ENCODE measurements at places on chromosomes 13 and 19. TPM values are rescaled to one million over a fixed set of nuclear protein-coding genes. Genes with fewer than 3 reads are reported as not detected.

GRCh38 chr13:77980592-77980991 lies 62.0 kb upstream of the EDNRB start:
- no peak for DNase-seq

- no peak for DNase-seq
Measured at GRCh38 chr13:94660695-94661326, 51.5 kb downstream of the SOX21 start.

ZFP28 gene
- 7.2 TPM for total RNA-seq

DNA sequence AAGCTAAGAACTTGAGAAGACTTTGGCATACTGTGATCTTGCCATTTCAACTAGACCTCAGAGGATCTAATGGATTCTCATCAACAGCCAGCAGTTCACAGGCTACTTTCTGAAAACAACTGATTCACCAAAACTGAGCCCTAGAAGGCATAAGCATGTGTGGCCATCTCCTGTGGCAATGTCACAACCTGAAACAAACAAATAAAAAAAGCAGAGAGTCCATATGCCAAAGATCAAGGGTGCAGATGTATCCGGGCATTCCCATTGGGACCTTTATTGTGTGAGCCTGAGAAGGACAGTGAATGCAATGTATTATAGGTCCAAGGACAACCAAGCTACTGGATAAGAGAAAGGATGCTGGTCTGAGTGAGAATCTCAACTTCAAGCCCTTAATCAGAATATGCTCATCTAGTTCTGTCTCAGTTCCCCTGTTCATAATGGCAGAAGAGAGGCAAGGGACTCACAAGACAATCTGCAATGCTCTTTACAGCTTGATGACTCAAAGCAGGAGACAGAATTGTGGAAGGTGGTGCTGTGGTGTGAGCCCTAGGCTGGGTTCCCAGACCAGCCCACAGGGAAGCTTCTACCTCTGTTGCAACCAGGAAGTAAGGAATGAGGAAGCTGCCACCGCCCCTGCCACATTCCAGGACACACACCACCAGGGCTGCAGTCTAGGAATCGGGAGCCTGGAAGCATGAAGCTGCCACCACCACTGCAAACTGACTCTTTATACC lies 133.7 kb downstream of the RAP2A start:
- DNase-seq, result no peak

DNA sequence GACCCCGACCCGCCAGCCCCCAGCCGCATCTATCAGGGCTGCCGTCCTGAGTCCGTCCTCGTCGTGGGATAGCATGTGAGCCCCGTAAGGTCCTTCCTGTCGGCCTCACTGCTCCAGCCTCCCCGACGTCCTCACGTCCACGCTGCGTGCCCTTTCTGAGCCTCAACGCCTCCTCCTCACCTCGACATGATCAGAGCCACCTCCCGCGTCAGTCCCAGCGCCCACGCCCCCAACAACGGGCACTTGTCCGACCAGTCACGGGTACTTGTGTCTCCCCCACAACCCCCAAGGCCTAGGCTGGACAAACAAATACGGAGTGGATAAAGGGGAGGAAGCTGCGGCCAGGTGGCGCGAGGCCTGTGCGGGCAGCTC lies 665 bp downstream of the ZNF497 start:
- no peak for DNase-seq

GRCh38 chr13:36685927-36686326 lies 12.1 kb downstream of the SERTM1 start:
- DNase-seq, result no peak

DNA sequence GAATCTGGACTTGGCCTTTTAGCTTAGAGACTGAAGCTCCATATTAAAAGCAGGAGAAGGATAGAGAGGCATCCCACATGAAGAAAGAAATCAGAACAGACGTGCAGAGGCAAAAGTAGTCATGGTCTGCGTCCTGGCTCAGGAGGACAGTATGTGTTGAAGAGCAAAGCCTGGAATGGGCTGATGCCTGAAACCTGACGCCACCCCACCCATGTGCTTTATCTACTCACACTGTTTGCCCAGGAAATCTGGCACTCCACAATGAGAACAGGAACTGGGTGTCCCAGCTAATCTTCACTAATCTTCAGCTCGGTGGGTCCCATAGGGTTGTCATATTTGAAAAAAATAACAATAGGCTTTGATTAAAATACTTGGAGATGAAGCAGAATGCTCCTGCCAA lies 549.0 kb upstream of the GPC6 start:
- DNase-seq, result no peak

- DNase-seq, result no peak
Measured at GRCh38 chr13:113166266-113166665, 7.8 kb downstream of the PROZ start.

PLVAP gene
- not detected for total RNA-seq

HSPB6 gene
- 0.60 TPM for total RNA-seq

GRCh38 chr19:5931251-5931650 lies 17.2 kb downstream of the CAPS start:
- no peak for DNase-seq

DNA sequence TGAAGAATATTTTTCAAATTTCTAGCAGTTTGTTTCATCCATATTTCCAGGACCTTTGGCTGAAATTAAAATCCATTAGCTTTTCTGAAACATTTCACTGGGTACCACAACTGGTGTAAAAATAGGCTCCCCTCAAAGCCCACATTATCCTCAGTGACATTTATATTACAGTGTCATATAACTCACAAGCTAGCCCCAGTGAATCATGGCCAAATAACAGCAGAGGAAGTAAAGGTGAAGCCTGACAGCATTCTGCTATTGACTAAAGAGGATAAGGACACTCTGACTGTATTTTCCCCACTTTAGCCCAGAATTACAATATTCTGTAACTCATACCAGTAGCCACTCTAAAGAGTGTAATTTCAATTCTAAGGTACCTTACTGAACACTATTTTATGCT lies 21.9 kb downstream of the KCTD12 start:
- no peak for DNase-seq

GRCh38 chr19:334296-335071 lies 10.1 kb downstream of the MIER2 start:
- DNase-seq, result no peak

DNA sequence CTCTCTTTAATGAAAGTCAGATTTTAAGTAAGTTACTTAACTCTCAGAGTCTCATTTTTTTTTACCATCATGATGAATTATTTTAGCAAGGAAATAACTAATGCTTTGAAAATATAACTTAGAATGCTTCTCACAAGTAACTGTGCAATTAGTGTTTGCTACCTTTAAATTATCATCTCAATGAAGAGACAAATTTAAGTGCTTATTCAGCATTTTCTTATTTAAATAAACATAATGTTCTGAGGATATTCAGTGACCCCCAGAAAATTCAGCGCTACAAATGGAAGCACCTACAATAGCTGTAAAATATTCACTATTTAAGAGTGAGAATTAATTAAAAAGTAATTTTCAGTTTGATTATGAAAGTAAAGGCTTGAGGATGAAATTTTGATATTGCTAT lies 527.2 kb downstream of the SLITRK1 start:
- no peak for DNase-seq

DNA sequence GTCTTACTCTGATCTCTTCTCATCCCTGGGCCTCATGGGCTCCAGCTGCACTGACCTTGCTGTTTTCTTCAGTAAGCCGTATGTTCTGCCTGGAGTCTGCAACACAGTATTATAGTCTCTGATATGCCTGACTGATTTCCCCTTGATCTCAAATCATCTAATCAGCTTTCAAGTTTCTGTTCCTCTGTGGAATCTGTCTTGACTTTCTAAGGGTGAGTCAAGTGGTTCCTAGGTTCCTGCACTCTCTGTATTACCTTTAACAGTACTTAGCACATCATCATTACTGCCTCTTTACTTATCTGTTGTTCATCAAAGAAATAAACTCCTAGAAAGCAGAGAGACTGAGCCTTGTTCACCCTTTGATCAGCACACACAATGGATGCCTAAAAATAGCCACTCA lies 350.7 kb downstream of the LMO7 start:
- no peak for DNase-seq

DNA sequence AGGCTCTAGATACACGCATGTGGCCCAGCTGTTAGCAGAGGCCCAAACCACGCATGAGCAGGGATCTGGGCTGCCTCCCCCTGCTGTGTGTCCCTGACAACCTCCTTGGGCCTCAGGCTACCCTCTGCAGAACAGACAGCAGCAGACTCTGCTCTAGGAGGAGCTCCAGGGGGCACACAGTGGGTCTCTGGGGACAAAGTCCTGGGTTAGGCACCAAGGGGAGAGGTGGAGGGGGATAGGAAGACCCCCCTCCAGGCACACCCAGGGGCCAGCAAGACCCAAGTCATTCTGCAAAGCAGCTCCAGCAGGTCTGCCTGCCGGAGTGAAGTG lies 8.0 kb downstream of the TINCR start:
- no peak for DNase-seq

PHF11 gene
- 18.9 TPM for total RNA-seq

TLE5 gene
- 418 TPM for total RNA-seq

DNA sequence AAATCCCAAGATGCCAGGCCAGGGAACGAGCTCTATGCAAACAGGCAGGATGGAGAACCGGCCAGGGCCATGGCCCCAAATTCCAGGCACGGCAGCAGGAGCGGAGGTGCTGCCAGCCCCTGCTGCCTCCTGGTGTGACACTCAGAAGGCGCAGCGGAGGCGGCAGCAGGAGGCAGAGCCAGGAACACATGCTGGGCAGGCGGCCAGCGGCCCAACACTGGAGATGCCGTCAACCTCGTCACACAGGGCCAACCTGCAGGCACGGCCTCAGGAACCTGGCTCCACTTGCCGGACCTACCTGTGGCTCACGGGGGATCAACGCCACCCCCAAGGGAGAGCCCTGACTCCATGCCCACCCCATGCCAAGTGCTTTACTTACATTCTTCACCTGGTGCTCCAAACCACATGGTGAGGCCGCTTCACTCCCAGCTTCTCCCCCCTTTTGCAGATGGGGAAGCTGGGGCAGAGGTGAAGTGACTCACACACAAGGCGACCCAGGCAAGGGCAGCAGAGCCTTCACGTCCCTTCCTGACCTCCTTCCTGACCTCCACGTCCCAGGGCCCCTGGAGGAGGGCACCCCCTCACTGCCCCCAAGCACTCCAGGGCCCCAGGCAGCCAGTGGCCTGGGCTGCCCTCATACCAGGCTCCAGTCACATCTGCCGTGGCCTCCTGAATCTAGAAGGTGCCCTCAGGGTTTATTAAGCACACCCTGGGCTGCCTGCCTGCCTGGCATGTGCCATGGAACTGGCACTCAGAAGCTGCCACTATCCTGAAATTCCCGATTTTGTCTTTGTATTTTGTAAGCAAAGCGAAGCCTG lies 43.5 kb downstream of the GGACT start:
- peak; percentile 59 for DNase-seq

TMC4 gene
- total RNA-seq, result 42.1 TPM

- DNase-seq, result no peak
Measured at GRCh38 chr19:55688422-55689218, 13.6 kb downstream of the EPN1 start.

- DNase-seq, result no peak
Measured at GRCh38 chr19:29842471-29843179, 30.8 kb downstream of the CCNE1 start.

DNA sequence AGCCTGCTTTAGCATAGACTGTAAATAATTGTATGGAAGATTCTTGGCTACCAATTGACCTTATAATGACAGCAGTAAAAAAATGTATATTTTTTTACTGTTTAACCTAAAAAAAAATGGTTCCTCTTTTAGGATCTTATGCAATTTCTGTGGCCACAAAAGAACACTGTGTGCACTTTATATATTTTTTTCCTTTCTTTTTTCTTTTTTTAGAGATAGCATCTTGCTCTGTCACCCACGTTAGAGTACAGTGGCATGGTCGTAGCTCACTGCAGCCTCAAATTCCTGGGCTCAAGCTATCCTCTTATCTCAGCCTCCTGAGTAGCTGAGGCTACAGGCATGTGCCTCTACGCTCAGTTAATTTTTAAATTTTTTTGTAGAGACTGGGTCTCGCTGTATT lies 6.1 kb downstream of the FLT3 start:
- DNase-seq, result no peak

- DNase-seq, result peak; percentile 36
Measured at GRCh38 chr19:8702350-8702749, 3.8 kb upstream of the ACTL9 start.

DNA sequence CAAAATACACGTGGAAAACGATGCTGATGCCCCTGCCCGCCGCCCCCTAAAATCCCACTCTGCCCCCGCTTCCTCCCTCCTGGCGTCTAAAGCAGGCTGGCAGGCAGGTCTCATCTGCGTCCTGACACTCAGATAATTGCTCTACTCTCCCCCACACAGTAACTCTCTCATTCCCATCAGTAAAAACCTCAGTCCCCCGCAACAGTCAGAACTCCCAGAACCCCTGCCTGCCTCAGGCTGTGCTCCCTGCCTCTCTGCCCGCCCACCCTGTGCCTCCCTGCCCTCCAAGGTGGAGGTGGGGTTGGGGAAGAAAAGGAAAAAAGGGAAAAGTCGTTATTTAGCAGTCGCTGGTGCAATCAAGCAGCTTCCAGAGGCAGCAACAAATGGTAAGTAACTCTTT lies 473.7 kb downstream of the EFNB2 start:
- no peak for DNase-seq

DNA sequence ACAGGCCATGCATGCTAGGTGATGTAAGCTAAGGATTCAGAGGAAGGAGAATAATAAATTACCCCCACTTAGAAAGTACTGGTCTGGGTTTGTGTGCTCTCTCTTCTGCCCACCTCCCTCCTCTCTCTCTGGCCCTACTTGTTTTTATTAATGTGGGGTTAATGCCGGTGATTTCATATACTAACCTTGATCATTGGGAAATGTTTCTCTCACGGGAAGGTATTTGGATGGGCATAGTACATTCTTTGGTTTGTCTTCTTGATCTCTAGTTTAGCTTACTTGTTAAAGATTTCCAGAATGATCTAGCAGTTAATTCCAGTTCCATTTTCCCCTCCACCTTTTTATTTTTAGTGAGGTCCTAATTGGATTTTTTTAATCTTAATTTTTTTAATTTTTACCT lies 24.6 kb downstream of the ARHGAP35 start:
- no peak for DNase-seq

DNA sequence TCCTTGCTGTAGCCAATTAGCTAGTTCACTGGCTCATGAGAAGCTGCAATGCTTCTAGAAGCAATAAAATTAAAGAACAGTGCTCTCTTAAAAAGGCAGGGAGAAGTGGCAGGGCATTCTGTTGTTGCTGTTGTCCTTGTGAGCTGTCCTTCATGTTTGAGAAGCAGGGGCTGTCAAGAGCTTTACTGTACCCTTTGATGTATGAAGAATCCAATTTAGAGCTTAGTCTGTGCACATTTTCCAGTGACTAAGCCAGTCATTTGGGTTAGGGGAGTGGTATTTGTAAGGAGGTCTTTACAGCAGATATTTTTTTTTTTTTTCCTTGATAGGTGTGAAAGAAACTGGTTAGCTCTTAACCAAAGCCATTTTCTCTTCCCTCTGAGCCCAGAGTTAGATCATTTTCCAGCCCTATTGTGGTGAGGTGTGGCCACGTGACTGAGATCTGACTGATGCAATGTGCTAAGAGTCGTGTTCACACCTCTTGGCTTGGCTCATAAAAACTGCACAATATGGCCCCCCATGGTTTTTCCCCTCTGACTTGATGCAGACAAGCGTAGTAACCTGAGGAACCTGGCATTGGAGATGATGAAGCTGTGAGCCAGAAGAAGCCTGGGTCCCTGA lies 309.6 kb upstream of the TMTC4 start:
- no peak for DNase-seq

GRCh38 chr13:48562296-48563066 lies 29.6 kb upstream of the RCBTB2 start:
- no peak for DNase-seq

NBEA gene
- 20.8 TPM for total RNA-seq

ZNF564 gene
- 11.0 TPM for total RNA-seq

- no peak for DNase-seq
Measured at GRCh38 chr19:3171894-3172672, 6.5 kb upstream of the S1PR4 start.

Measured in type B pancreatic cell (in vitro differentiated cells).